ENCODE measurements at places on chromosomes 3 and 15.
A peak's percentile ranks its signal among the peaks of the same experiment; 100 is the strongest.

DNA sequence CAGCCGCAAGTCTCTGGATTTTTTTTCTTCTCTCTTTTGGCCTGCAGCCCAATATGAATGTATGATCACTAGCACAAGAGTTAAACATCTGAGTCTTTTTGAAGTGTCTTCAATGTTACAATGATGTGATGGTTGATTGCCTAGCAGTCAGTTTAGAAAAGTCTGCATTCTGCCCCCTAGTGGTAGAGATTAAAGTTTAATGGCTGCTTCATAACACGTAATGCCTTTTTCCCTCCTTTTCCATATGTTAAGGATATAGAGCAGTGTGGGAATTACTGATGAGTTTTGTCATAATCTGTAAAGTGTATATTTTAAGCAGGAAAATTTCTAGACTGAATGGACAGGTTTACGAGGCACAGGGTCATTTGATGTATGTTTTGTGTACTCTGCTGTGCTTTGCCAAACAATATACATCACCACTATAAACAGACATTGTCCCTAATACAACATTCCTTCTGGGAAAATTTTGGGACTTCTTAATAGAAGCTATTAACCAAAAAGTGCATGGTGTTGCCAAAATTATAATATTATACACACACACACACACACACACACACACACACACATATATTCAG lies 1038.5 kb upstream of the NR2F2 start:
- DNase-seq: no peak

- peak; percentile 24 for DNase-seq
Observed at GRCh38 chr3:194140520-194141414, 4.8 kb downstream of the HES1 start.

- no peak for DNase-seq
Observed at GRCh38 chr3:17678116-17678741, 64.2 kb downstream of the TBC1D5 start.

GRCh38 chr3:101950510-101950909 lies 101.2 kb downstream of the NFKBIZ start:
- no peak for DNase-seq

DNA sequence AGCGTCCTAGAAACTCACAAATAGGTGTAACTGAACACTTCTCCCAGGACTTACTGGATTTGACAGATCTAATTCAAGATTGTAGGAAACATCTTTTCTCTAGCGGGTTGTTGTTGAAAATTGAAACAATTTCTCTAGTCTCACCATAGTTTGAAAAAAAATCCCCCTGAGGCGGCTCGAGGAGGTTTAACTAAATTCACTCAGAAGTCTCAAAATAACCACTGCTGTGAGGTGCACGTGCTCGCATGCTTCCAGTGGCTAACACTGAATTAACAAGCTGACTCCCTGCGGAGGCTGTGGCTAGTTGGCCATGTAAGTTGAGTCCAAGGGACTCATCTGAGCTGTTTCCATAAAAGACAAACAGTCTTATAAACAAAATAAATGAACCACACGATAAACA lies 503.9 kb downstream of the OCA2 start:
- no peak for DNase-seq

- DNase-seq: no peak
Observed at GRCh38 chr3:9994086-9994844, 7.6 kb upstream of the EMC3 start.

DNA sequence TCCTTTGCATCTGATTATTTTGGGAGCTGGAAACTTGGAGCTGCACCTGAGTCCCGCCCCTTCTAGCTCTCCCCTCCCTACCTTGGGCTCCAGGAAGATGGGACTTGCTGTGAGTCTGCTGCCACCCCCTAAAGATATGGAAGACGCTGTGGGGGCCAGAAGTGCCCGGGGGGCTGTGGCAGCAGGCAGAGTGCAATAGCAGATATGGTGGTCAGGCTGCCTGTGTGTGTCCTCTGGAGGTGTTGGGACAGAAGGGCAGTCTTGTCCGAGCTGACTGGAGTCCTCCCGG lies 485 bp downstream of the PAK6 start:
- DNase-seq: no peak

Measured in stimulated activated CD4-positive, alpha-beta T cell treated with anti-CD3 and anti-CD28 coated beads, Interleukin-12 subunit alpha, Interleukin-12 subunit beta, amount 100 ng/mL, for 24 hours (primary cell).